ENCODE measurements at places on chromosomes 2 and 18.

- DNase-seq = peak; percentile 80
These were observed at the start of gene CHAC2 for GRCh38 chr2:53767405-53768241. Gene CHAC2 (plus strand): TSS chr2:53767804. CDS start chr2:53767887, 83 bp downstream.

- DNase-seq = peak; percentile 70
These were observed 339.7 kb downstream of the TNS1 start for GRCh38 chr2:217662984-217663602.

- DNase-seq = no peak
These were observed 13.1 kb downstream of the RBBP8 start for GRCh38 chr18:22946217-22946616.

DNA sequence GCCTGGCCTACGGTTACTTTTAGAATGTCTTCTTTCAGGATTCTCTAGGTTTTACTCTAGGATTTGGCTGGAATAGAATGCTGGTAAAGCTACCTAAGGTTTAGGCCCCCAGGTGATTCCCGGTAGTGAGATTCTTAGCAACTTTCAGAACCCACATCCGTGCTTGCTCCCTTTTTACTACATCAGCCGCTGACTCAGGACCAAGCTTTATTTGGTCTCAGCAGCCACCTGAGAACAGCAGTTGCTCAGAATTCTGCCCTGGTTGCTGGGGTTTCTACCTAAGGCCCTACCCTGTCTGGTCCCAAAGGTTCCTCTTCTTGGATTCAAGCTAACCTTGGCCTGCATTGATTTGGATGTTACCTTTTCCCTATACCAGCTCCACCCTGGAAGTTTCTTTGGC, 36.1 kb upstream of the NDUFV2 start:
- DNase-seq = no peak

DNA sequence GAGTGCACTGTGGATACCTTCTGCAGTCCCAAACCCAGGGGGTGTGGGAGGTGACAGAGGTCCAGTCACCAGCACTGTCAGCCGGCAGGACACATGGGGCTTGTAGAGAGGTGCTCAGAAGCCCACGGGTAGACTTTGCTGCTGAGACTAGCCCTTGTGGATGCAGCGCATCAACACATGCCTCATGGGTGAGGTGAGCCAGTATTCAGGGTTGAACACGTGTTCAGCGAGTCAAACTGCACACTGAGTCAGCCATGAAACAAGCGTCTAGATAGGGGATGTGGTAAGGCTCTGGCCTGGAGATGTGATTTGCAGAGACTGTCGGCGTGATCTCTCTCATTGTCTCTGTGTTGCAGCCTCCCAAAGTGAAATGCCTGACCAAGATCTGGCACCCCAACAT, 35.8 kb upstream of the SCLY start:
- DNase-seq = peak; percentile 81

GRCh38 chr2:77552956-77553355, 30.8 kb upstream of the LRRTM4 start:
- DNase-seq = no peak

DNA sequence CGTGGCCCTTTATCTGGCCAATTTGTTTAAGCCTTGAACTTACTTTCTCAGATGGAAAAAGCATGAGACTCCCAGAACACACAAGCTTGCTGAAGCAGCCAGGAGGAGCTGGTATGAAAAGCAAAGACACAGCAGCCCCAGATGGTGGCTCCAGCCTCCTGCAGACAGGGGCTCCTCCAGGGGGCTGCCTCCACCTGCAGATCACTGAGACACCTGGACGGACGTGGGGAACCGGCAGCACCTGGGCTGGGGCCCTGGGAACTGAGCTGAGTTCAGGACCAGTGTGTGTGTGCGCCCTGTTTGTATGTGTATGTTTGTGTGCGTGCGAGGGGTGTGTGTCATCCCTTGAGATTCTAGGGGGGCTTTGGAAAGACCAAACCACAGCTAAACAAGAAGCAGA, 8.6 kb downstream of the CYS1 start:
- DNase-seq = no peak

GRCh38 chr2:140687825-140688224, 1443.0 kb downstream of the LRP1B start:
- no peak for DNase-seq

DNA sequence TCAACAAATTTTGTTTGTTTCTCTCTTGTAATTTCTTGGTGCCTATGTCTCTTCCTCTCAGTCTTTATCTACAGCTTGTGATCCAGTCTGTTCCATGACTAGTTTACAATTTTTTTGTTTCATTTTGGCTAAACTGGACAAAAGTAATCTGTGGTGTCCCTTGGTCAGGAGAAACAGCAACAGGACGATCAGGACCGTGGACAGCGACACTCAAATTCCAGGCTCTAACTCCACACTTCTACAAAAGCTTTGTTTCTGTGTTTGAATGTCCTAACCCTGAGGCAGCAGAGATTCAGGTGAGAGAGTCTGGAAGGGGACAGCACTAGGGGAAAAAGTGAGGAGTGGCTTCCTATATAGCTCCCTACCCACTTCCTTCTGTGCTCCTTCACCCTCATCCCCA, 593.3 kb upstream of the FANCL start:
- DNase-seq = peak; percentile 39

- DNase-seq = no peak
These were observed 85.6 kb downstream of the NCOA1 start for GRCh38 chr2:24576617-24577016.

GRCh38 chr2:217291259-217291658, 431.4 kb upstream of the TNP1 start:
- no peak for DNase-seq

Data from fibroblast of skin of right biceps (primary cell).